ENCODE measurements at places on chromosomes 1 and 21.

- no peak for DNase-seq
Observed at GRCh38 chr1:154712166-154712810, 104.3 kb upstream of the ADAR start.

DNA sequence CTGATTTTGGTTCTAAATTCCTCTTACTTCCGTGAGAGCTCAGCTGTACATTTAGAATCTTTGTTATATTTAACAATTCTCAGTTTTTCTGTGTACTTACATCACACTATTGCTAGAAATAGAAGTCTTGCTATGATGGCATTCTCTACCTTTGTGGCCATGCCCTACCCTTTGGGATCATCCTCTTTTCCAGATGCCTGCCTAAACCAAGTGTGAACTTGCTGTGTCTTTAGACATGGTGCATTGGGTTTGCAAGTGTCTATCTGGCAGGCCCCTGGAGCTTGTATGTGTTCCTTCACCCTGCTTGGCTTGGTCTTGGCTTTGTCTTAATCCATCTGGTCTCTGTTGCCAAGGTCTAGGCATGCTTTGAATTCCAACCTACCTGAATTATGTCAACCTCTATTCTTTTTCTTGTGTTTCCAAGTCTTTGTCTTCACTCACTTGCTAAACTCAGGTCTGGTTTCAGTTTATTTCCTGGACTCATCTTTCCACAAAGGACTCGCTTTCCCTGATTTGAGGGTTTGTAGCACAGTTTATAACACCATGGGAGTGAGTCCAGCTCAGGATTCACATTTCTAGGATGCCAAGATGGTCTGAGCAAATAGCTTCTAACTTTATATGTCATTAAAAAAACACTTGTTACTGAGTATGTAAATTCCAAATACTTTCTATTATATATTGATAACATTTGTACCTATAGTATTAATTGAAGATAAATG is 20.6 kb upstream of the APOBEC4 start:
- DNase-seq, result no peak

DNA sequence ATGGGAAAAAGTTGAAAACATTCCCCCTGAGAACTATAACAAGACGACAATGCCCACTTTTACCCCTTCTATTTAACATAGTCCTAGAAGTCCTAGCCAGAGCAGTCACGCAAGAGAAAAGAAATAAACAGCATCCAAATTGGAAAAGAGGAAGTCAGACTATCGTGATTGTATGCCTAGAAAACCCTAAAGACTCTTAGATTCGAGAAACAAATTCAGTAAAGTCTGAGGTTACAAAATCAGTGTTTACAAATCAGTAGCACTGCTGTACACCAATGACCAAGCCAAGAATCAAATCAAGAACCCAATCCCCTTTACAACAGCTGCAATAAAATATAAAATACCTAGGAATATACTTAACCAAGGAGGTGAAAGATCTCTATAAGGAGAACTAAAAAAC is 72.4 kb downstream of the POU2F1 start:
- no peak for DNase-seq

DNA sequence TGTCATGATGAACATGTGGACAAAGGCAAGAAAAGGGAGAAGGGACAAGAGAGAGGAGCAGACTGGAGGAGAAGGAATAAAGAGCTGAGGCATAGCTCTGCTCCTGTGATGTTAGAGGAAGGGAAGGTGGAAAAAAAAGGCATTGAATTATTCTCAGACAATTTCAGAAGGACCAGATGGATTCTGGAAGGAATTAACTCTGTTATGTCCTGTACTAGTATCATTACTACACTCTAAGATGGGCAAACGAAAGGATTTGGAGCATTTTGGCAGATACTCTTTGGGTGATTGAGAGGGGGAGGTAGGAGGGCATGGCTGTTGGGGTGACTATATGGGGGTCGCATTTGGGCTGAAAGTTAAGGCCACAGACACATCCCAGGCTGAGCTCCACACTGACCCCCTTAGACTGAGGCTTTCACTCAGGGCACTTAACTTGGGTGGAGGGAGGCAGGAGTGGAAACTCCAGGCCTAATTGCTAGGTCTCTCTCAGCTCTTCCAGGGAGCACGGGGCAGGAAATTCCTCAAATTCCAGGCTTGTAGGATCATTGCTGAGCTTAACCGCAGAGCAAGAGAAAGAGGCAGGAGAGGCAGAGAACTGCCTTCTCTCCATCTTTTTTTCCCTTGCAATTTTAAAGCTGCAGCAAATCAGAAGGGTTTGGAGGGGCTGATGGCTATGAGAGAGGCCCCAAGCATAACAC is 25.9 kb downstream of the KIRREL1 start:
- DNase-seq, result peak; percentile 38

GRCh38 chr1:205179842-205180241 is 31.7 kb downstream of the DSTYK start:
- DNase-seq, result no peak

DNA sequence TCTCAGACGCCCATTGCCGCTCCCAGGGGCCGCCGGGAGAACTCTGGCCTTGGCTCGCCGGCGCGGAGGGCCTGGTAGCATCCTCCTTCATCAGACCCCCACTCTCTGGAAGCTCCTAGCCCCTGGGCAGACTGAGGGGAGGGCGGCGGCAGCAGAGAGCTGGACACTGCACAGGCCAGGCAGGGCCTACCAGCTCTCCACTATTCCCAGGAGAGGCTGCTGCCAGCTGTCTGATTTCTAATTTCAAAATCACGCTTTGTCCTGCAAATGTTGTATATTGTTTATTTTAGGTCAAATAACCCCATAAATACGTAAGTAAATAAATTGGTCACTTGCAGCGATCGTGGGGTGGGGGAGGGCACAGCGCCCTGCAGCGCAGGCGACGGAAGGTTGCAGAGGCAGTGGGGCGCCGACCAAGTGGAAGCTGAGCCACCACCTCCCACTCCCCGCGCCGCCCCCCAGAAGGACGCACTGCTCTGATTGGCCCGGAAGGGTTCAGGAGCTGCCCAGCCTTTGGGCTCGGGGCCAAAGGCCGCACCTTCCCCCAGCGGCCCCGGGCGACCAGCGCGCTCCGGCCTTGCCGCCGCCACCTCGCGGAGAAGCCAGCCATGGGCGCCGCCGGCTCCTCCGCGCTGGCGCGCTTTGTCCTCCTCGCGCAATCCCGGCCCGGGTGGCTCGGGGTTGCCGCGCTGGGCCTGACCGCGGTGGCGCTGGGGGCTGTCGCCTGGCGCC is at the start of gene MTARC1:
Gene MTARC1 (plus strand): TSS at position 577 of the 732 bp plus-strand sequence. CDS start 32 bp downstream, at position 609.
- DNase-seq, result peak; percentile 76

- DNase-seq, result no peak
Observed at GRCh38 chr1:156652131-156652991, 10.4 kb downstream of the BCAN start.
